Ammon's horn (tissue), 1 donor: ENCODE measurements at places on chromosomes 2 and 18.

DNA sequence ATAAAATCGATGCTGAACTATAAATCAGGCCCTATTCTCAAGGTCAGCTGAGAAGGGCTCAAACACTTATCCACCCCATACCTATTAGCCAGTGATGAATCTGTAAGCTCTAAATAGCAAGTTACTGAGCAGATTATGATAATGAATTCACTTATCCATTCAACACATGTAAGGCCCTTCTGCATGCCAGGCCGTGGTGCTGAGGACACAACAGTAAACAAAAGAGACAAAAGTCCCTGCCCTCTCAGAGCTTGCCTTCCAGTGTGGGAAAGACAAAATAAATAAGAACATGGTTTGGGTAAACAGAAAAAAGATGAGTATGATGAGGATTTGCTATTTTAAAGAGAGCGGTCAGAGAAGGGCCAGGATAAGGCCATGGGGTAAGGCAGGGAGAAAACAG lies 11.7 kb downstream of the TTC32 start:
- no peak for DNase-seq

GRCh38 chr2:182167882-182168281 lies 182.2 kb downstream of the PPP1R1C start:
- DNase-seq, result no peak

- no peak for DNase-seq
Measured at GRCh38 chr2:159138642-159139182, 147.8 kb downstream of the WDSUB1 start.

DNA sequence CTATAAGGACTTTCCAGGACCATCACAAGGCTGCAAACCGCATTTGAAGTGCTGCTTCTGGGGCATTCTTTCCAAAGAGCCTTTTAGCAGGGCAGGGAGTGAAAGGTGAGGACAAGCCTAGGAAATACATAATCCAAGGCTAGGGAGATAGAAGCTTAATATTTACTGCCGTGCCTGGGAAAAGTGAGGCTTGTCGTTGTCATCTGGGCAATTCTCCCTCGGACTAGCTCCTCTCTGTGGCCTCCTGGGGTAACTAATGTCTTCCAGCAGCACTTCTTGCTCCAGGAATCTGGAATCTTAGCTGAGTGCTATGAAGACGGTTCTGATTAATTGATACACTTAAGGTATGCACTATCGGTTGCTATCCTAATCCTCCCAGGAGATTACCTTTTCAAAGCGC lies 69.3 kb upstream of the ATL2 start:
- DNase-seq, result no peak

DNA sequence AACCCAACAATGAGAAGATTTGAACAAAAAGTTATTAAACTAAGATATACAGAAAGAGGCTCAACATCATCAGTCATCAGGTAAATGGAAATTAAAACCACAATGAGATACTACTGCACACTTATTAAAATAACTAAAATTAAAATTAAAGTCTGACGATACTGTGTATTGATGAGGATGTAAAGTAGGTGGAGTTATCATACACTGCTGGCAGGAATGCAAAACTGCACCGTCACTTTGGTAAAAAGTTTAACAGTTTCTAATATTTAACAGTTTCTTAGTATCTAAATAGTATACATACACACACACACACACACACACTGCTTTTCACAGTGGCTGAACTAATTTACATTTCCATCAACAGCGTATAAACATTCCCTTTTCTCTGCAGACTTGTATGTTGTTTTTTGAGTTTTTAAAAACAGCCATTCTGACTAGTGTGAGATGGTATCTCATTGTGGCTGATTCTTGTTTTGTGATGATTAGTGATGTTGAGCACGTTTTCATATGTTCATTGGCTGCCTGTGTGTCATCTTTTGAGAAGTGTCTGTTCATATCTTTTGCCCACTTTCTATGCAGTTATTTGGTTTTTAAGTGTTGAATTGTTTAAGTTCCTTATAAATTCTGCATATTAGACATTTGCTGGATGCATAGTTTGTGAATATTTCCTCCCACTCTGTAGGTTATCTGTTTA lies 726.9 kb upstream of the CHAC2 start:
- DNase-seq, result no peak

GRCh38 chr18:56475250-56475649 lies 163.1 kb downstream of the TXNL1 start:
- no peak for DNase-seq

- no peak for DNase-seq
Measured at GRCh38 chr18:26479681-26480079, 68.7 kb downstream of the KCTD1 start.

DNA sequence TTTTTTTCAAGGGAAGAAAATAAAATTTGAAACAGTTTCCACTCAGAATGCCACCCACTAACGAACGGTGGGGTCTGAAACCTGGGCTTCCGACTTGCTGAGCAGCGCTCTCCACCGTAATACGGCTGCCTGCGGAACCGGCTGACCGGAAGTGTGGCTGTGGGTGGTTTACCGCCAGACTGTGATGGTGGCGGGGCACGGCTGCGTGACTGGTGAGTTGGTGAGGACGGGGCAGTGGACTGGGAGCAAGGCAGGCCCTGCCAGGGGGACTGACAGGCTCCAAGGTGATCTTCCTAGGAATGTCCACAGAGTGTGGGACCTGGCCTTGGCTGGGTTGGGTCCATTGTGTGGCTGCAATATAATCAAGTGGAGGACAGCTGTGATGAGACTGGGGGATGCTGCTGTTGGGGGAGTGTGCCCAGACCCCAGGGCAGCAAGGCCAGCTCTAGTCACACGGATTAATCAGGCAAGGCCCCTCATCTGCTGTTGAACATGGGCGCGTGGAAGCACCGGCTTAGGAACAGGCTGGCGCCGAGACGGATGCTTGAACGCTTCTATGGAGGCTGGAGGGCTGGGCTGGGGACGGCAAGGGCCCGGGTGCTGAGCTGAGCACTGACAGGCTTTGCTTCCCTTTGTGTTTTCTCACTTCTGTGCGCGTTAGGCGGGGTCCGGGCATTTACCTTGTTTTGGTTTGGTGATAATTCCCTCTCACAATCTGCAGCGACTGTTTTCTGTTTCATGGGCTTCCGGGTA lies 357.7 kb upstream of the SPRED2 start:
- no peak for DNase-seq

DNA sequence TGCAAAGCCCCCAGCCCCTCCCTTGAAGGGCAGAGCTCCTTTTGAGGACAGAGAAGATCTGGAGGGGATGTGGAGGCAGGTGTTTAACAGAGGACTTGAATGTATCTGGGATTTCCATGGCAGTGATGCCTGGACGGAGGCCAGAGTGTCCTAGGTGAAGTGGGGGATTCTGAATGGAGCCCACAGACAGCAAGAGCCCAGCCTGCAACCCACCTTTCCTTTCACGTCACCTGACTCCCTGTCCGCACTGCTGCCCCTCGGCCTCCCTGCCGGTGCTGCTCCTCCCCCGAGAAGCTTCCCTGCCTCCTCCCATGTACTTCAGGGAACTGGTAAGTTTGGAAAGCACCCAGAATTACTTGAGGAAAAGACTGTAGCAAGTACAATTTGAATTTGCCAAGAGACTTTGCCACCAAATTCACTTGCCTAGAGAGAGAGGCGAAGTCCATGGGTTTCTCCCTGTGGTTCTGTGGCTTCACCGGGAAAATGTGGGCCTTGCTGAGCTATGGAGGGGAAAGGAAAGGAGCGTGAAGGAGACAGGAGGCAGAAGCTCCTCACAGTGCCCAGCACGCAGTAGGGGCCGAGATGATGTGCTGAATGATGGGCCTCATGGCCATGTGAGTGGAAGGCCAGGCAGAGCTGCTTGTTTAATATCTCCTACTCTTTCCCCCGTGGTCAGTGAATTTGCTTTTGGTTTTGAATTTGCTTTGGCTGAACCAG lies 13.9 kb upstream of the ASPRV1 start:
- no peak for DNase-seq

DNA sequence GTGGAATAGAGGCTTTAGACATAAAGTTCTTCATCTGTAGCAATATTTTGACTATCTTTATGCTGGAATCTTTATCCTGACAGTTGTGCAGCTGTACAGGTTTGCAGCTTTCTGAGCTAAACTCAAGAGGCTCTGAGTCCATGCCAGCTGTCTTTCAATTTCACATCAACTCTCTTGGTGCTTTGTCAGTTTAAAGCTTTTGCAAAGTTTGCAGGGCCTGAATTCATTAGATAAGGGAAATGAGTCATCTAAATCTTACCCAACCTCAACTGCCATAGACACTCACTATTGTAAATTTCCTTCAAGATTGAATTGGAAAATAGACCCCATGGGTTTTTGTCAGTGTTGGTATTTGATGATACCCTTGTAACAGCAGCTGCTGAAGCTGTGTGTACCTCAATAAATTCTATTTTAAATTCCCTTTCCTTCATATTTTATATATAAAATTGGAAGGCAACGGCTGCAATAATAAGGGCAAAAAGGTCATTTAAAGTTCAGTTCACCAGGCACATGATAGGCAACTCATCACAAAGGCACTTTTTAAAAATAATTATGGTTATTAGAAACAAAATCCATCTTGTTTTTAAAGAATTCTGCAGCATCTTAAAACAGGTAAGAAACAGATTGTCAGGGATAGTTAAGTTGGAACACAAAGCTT lies 169.9 kb upstream of the SLC39A10 start:
- DNase-seq, result no peak

GRCh38 chr2:16063955-16064633 lies 123.7 kb downstream of the MYCN start:
- no peak for DNase-seq

DNA sequence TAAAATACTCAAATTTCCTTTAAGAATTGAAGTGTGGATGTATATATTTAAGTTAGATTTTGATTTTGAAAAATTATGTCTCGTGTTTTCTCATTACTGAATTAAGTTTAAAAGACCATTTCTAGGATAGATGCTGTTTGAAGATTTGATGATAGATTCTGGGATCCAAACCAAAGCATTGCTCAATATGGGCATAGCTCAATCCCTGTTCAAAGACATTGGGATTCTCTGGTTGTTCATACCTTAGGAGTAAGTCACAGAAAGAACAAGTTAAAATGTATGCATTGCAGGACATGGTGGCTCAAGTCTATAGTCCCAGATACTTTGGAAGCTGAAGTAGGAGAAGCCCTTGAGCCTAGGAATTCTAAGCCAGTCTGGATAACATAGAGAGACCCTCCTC lies 622.3 kb downstream of the ADCYAP1 start:
- DNase-seq, result no peak

GRCh38 chr2:54047091-54047490 lies 68.3 kb upstream of the ACYP2 start:
- no peak for DNase-seq

- peak; percentile 72 for DNase-seq
Measured at GRCh38 chr18:46623541-46623940, 33.5 kb downstream of the LOXHD1 start.
